ENCODE measurements at places on chromosomes 13 and 19. TPM values are rescaled to one million over a fixed set of nuclear protein-coding genes. Genes with fewer than 3 reads are reported as not detected.

- DNase-seq: peak; percentile 78
Measured at GRCh38 chr19:1624458-1624857, 19.2 kb upstream of the UQCR11 start.

Gene DBP
- total RNA-seq: 16.9 TPM

GRCh38 chr13:105798541-105798940 is 736.9 kb downstream of the EFNB2 start:
- DNase-seq: no peak

- no peak for DNase-seq
Measured at GRCh38 chr13:98315466-98315865, 138.4 kb upstream of the RNF113B start.

- DNase-seq: no peak
Measured at GRCh38 chr19:58498316-58499020, 13.3 kb downstream of the SLC27A5 start.

DNA sequence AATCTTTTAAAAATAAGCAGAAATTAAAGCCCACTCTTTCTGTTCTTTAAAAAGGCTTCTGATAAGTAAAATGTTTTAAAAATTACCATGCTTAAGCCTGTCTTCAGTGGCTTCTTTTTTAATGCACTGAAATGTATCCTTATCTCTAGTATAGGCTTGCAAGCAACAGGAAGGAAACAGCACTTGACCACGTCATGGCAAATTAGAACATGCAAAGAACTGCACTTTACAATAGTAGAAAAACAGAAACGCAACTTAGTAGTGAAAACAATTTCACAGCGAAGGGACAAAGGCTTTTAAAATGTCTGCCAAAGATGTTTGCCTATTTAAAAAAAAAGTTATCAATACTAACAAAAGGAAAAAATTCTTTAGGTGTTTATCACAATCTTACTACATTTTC is 36.3 kb downstream of the ELF1 start:
- DNase-seq: no peak

Gene B3GNT8
- 2.8 TPM for total RNA-seq

Gene TRIP10
- 68.8 TPM for total RNA-seq

Gene LINGO3
- not detected for total RNA-seq

GRCh38 chr19:35117116-35117515 is 1.5 kb downstream of the FXYD3 start:
- DNase-seq: no peak

Gene TBXA2R
- 2.2 TPM for total RNA-seq

GRCh38 chr13:83935566-83935965 is 53.3 kb upstream of the SLITRK1 start:
- DNase-seq: no peak

GRCh38 chr13:78499802-78500201 is 103.5 kb downstream of the POU4F1 start:
- no peak for DNase-seq

GRCh38 chr19:11087870-11088505 is 1.3 kb upstream of the LDLR start:
- DNase-seq: no peak

- no peak for DNase-seq
Measured at GRCh38 chr13:65453982-65454381, 1776.2 kb downstream of the PCDH9 start.

Gene FFAR2
- total RNA-seq: 0.28 TPM

Gene VAV1
- 2.0 TPM for total RNA-seq

- no peak for DNase-seq
Measured at GRCh38 chr19:39737351-39737750, 478 bp downstream of the CLC start.

GRCh38 chr19:51689751-51690453 is 3.2 kb upstream of the SPACA6 start:
- peak; percentile 87 for DNase-seq

DNA sequence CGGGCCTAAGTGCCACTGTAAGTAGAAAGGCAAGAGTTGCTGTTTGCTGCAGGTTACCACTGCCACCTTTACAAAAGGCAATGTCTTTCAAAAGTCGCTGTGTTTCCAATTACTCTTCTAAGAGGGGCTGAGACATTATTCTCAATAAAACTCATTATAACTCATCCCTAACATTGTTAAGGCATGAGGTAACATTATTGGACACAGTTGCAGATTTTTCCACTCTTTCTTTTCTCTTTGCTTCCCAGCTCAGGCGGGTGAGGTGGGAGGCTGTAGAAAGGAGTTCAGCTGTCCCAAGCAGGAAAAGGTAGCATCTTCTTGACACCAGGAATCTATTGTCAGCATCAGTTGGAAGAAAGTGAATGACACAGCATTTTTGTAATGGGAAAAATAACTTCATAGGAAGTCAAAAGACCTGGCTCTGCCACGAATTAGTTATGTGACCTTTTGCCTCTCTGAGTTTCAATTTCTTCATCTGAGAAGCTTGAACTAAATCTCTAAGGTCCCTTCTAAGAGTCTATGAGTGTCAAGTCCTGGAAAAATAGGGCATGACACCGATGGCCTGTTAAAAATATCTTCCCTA is 2.1 kb upstream of the UBL3 start:
- no peak for DNase-seq

- DNase-seq: no peak
Measured at GRCh38 chr13:38180126-38180525, 169.5 kb upstream of the UFM1 start.

- no peak for DNase-seq
Measured at GRCh38 chr19:56864443-56865125, 24.1 kb upstream of the PEG3 start.

DNA sequence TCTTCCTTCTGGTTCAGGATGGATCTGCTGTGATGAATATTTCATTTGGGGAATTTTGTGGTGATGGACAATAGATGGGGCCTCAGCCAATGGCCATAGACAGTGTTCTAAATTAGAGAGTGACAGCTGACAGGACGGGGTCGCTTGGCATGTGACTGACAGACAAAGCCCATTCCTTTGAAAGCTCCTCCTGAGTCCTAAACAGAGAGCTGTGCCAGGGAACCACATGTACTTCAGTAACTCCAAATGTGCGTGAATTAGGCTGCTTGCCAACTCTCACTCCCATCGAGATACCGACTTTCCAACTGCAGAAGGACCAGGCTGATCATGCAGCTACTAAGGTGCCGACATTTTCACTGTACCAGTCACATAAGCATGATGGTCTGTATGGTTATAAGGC is 187.7 kb downstream of the SHISA2 start:
- DNase-seq: no peak

Gene CPB2
- not detected for total RNA-seq

- no peak for DNase-seq
Measured at GRCh38 chr13:113922412-113923118, 51.3 kb downstream of the C13orf46 start.

GRCh38 chr19:58518256-58519086 is 1.1 kb downstream of the ZBTB45 start:
- no peak for DNase-seq

- DNase-seq: no peak
Measured at GRCh38 chr19:38375098-38375493, 725 bp downstream of the PSMD8 start.

Gene AMER2
- not detected for total RNA-seq

GRCh38 chr13:113903912-113904311 is 40.0 kb upstream of the GAS6 start:
- no peak for DNase-seq

Gene AP1M2
- not detected for total RNA-seq
